ENCODE measurements at places on chromosomes 4 and X.

- DNase-seq = no peak
Observed at GRCh38 chr4:47774079-47774478, 63.8 kb downstream of the CORIN start.

DNA sequence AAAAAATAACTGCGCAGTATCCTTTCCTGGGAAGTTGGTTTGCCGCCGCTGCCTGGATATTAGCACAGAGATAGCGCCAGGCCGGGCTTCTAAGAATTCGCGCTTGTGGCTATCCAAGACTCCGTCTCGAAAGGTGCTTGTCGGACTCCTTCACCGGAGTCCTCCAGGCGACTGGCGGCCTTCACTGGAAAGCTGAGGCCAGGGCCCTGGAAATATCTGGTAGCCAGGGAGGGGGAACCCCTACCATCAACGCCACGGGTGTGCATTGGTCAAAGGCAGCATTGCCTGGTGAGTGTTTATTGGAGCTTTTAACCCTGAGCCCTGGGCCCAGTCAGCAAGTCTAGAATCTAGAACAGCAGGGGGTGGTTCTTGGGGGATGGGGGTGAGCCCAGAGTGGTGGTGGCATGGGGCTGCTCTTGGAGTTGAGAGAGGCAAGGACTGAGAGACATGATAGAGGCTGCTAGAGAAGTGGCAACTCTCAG lies 577 bp upstream of the PIM2 start:
- DNase-seq = peak; percentile 8

- DNase-seq = no peak
Observed at GRCh38 chr4:108465886-108466500, 154.4 kb upstream of the RPL34 start.

DNA sequence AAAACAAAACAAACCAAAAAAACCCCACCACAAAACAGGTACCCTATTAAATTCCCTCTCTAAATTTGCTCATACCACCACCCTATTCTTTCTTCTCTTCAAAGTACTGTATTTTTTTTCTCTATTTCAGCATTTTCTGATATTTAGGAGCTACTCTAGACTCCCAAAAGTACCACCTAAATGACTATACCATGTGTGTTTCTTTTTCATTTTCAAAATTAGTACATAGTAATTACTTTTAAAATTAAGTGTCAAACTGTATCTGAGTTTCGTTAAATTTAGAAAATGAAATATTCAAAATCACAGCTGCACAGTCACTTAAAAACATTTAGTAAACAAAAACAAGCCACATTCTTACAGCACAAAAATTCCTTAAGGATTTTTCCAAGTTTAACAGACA lies 161.7 kb downstream of the FBXW7 start:
- DNase-seq = no peak

- peak; percentile 30 for DNase-seq
Observed at GRCh38 chr4:1683261-1683735, 815 bp downstream of the FAM53A start.

DNA sequence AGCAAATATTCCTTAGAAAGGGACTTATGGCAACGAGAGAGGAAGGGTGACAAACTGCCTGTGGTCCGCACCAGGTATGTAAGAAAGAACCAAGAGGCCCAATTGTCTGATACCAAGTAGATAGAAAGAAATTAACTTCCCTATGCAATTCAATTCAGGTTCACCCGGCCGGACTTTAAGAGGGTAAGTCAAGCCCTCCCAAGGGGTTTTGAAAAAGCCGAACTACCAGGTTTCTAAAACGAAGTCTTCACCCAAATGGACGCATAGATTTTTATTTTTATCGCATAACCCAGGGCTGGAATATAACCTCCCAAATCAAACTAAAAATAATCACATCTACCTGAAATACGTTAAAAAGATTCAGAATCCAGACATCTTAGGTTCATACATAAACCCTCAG lies 1.6 kb upstream of the MAB21L2 start:
- DNase-seq = no peak

- peak; percentile 11 for DNase-seq
Observed at GRCh38 chr4:122739174-122739573, 6.7 kb downstream of the BBS12 start.

GRCh38 chr4:88381123-88381522 lies 2.5 kb downstream of the HERC6 start:
- no peak for DNase-seq

DNA sequence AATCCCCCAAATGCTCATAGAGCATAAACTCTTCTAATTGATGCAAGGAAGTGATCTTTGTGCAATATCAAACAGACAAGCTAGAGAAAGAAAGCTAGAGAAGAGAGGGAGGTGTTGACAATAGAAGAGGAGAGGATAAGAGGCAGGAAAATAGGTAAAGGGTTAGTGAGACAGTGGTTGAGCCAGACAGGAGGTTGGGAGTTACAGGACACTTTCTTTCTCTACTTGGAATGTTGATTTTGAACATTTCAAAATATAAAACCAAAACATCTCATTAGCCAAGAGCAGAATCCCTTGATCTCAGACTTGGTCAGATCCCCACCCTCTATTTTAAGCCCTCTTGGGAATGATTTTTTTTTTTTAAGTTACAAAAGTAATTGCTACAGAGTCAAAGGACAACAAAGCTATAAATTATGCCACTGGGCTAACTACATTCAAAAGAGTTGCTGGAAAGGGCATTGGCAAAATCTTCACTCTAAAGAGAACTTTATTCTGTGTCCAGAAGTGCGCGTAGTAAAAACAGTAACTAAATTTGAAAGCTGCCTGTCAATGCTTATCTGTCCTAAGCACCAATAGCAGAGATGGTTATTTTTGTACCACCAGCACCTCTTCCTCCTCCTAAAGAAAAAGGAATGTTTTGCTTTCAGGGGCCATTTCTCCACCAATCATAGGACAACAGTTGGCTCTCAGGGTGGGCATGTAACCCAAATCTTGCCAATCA lies 133.8 kb downstream of the PDGFC start:
- no peak for DNase-seq

GRCh38 chrX:15349046-15349445 lies 13.7 kb upstream of the PIGA start:
- peak; percentile 11 for DNase-seq

DNA sequence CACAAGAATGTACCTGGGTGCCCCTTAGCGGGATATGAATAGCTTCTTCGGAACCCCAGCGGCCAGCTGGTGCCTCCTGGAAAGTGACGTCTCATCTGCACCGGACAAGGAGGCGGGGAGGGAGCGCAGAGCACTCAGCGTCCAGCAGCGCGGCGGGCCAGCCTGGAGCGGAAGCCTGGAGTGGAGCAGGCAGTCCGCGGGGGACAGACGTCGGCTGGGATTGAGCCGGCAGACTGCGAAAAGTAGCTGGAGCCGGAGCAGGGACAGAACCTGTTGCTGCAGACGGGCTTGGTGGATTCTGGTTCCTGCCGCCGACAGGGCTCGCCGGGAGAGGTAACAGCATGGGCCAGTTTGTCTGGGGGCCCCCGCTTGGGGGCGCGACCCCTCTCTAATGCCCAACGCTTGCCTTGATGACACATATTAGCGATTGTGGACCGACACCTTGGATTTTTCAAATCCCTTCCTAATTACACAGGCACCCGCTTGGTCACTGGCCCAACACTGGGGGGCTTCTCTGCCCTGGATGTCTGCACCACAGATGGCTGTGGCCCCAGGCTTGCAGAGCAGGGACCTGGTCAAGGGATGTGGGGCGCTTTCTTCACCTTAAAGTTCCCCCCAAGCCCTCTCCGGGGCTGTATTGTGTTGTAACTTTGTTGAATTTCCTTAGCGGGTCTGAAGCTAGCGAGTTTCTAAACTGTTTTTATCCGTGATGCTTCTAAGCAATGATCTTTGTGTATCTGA lies at the start of gene NPFFR2:
Gene NPFFR2 (plus strand): TSS at position 133 of the 741 bp plus-strand sequence. CDS start 96,592 bp downstream, outside the sequence.
- peak; percentile 8 for DNase-seq

- no peak for DNase-seq
Observed at GRCh38 chr4:7807351-7807921, 132.2 kb downstream of the AFAP1 start.

- DNase-seq = no peak
Observed at GRCh38 chr4:13248621-13249298, 235.4 kb downstream of the RAB28 start.

DNA sequence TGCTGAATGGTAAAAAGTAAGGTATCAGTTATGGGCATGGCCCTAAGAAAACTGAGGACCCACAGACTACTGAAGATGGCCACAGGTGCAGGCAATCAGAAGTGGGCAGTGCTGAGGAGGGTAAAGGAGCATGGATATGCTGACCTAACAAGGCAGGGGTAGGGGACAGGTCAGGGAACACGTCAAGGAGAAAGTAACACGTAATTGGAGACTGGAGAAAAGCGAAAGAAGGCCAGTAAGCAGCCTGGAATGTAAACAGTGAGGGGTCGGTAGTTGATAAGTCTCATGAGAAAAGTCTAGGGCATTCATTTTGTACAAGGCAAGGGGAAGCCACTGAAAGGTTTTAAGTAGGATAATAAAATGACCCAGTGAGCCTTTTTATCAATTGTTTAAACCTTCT lies 153.3 kb downstream of the PRDM5 start:
- DNase-seq = peak; percentile 12

GRCh38 chr4:156896527-156896926 lies 75.1 kb downstream of the PDGFC start:
- DNase-seq = no peak

DNA sequence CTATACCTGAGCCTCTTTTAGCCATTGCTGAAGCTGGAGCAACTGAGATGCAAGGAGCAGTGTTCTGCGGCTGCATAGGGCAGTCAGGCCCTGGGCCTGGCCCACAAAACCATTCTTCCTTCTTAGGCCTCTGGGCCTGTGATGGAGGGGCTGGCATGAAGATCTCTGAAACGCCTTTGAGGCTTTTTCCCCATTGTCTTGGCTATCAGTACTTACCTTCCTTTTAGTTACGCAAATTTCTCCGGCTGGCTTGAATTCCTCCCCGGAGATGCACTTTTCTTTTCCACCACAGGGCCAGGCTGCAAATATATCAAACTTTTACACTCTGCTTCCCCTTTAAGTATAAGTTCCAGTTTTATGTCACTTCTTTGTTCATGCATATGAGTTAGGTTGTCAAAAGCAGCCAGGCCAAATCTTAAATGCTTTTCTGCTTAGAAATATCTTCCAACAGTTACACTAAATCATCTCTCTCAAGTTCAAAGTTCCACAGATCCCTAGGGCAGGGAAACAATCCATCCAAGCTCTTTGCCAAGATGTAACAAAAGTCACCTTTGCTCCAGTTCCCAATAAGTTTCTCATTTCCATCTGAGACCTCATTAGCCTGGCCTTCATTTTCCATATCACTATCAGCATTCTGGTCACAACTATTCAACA lies 194.4 kb upstream of the PCDH7 start:
- DNase-seq = no peak

- DNase-seq = no peak
Observed at GRCh38 chrX:105302246-105302645, 81.8 kb upstream of the TEX13A start.

- DNase-seq = peak; percentile 76
Observed at GRCh38 chr4:82372517-82373485, 990 bp downstream of the HNRNPD start.

GRCh38 chrX:134798472-134798871 lies 140.2 kb upstream of the PLAC1 start:
- no peak for DNase-seq

DNA sequence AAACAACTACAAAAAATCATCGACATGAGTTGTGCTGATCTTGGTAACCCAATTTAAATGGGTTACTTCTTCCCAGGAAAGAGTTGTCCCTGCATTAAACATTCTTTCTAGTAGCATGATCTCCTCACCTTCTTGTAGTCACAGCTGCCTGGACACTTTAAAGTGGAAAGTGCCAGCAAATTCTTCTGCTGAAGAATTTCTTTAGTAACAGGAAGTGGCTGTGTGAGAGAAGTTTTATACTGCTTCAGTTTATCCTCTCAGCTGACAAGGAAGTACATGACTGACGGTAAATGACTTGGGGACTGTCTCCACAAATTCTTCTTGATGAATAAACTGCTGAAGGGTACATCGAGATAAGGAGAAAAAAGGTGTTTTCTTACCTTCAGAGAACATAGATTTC lies 18.2 kb upstream of the TNIP3 start:
- no peak for DNase-seq

DNA sequence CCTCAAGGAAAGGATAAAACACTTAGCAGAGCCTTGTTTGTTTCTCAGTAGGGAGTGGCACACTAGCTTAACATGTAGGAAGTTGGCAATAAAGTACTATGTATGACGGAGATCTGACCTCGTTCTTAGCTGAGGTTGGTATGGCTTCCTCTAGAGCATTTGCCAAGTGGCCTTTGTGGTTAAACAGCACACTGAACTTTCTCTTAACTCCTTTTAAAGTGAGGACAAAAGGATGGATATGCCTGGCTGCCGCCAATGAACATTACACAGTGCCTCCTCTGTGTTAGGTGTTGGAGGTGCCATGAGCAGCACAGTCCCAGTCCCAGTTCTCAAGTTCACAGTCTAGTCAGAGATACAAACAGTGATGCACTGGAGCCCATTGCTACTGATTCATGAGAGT lies 54.4 kb downstream of the VGLL1 start:
- DNase-seq = no peak

- DNase-seq = no peak
Observed at GRCh38 chr4:73741750-73742489, 1.6 kb downstream of the CXCL8 start.

- DNase-seq = no peak
Observed at GRCh38 chr4:8516061-8516573, 64.1 kb upstream of the GPR78 start.

- no peak for DNase-seq
Observed at GRCh38 chr4:181998398-181999295, 244.6 kb upstream of the TENM3 start.

DNA sequence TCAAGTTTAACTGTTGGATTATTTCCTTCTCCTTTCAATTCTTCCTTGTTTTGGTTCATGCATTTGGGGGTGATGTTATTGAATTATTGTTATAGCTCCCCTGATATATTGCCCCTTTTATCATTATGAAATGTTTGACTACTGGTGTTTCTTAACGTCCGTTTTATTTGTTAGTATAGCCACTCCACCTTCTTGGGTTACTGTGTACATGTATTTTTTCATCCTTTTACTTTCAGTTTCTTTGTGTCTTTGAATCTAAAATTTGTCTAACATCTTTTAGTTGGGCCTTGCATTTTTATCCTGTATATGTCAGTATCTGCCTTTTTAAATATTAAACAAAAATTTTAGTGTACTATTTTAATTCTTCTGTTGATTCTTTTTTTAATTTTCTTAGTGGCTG lies 88.7 kb downstream of the TNIP2 start:
- DNase-seq = no peak

GRCh38 chrX:31808357-31808756 lies 736.5 kb upstream of the FTHL17 start:
- DNase-seq = no peak

DNA sequence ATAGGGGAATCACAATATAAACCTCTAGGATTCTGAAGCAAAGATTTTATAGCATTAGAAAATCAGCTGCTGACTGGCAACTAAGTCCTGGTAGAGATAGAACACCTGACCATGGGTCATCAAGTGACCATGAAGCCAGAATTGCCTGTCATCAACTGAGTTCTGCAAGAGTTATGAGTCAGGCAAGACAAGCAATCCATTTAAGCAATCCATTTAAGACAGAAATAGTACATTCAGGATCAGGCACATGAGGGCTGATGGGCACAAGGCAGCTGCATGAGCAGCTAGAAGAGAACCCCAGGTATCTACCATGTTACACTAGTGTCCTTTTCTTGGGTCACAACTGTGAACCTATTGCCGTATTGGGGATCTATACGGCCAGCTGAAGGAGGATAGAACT lies 98.9 kb downstream of the SPRY1 start:
- DNase-seq = no peak

- no peak for DNase-seq
Observed at GRCh38 chrX:140764401-140764919, 54.9 kb downstream of the LINC00632 start.

All from RWPE1 (cell line).